ENCODE measurements at places on chromosomes 12 and 14.
A peak's percentile ranks its signal among the peaks of the same experiment; 100 is the strongest.

GRCh38 chr12:86931714-86932113 is 675.5 kb upstream of the MGAT4C start:
- no peak for DNase-seq

GRCh38 chr14:102320033-102320660 is 601 bp downstream of the ZNF839 start:
- no peak for DNase-seq

DNA sequence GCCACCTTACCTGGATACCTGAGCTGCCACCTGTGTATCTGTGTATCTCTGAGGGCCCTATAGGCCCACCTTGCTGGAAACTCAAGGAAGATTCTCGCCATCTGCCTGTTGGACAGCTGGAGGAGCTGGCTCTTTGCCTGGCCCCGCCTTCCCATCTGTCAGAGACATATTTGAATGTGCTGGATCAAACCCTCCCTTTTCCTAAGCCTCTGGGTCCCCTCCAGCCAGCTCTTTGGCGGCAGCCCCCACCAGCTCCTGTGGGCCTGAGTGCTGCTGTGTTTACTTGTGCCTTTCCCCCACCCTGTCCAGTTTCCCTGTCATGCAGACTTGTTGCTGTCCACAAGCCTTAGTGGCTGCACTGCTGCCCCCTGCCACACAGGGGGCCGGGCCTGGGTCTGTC is 55.9 kb upstream of the SRSF5 start:
- no peak for DNase-seq

- DNase-seq = no peak
These were observed 185.3 kb downstream of the MED13L start for GRCh38 chr12:116092162-116092561.

- no peak for DNase-seq
These were observed 128.6 kb downstream of the ZFP36L1 start for GRCh38 chr14:68664225-68664681.

GRCh38 chr12:33575346-33575745 is 135.7 kb upstream of the SYT10 start:
- DNase-seq = peak; percentile 25

GRCh38 chr12:103334466-103334865 is 161.3 kb downstream of the C12orf42 start:
- no peak for DNase-seq

DNA sequence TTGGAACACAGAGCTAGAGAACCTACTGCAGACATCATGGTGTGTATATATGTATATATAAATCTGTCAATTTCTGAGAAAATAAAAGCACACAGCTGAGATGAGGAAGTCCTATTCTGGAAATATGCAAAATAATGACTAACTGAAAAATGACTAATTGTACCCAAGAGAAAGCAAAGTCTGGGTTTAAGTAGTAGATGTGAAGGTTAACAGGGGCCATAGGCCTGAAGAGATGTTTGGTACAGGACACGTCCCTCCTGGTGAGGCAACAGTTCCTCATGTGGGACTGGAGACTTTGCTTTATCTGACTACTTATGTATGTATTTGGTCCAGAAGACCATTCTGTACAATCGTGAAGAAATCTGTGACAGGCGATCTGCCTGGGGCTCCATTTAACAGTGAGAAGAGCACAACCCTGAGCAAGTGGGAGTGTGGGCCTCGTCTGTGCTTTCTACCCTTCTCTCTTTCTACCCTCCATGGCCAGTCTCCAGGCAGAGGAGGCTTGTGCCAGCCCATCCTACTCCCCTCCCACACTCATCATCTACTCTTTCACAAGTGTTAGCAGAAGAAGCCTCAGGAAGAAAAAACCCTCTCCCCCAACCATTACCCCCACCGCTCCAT is 67.5 kb downstream of the SLC41A2 start:
- DNase-seq = no peak

DNA sequence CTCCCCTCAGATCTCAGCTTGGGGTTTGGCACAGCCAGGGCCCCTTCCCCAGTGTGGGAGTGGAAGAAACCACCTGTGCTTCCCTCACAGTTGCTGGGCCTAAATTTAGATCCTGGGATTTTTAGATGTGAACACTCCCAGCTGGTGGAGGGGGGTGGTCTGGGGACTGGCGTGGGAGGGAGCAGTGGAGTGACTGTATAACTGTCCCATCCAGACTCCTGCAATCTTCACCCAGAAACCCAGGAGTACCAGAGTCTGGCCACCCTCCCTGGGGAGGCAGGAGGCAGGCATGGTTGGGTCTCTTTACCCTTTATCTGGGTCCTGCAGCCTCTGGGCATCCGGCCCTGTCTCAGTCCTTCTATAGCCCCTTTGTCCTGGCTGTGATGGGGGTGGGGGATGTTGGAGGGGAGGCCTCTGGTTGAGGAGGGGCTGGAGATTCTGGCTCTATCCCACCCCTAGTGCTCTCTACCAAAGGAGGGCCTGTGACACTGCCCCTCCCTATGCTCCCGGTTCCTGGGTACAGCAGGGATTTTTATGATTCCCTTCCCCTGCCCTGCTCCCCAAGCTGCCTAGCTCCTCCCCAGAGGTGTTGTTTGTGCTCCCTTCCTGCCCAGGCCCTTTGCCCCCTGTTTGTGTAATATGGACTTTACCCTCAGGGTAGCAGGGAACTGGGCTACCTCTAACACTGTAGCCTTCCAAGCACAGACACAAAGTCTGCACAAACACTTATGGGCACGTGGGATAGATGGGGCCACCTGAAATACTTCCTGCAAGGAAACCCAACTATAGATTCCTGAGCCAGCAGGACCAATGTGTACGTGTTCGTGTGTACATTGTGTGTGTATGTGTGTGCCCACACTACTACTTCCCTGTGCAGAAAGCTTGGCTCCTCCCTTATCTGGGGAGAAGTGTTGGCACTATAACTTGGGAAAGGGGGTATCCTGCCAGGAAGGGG is 1.7 kb downstream of the ERBB3 start:
- no peak for DNase-seq

- DNase-seq = no peak
These were observed 251.5 kb upstream of the USP15 start for GRCh38 chr12:62008703-62009102.

DNA sequence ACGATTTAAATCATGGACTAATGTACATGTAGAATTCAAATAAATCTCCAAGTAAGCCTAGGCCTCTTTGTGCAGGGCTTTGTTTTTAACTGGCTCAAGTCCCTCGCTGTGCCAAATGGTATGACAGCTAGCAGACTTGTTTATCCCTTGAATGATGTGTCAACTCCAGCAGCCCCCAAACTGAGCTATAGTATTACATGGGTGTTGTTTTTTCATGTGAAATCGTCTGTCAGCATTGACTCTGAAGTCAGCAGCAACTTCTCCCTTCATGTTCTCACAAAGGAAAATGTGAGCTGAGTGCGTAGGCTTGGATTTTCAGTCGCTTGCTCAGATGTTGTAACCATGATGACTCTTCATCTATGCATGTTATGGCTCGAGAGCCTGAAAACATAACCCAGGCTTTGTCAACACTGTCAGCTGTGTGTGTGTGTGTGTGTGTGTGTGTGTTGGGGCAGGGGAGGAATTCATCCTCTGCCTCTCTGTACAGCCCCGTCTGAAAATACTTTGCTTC is 73.3 kb downstream of the PTHLH start:
- DNase-seq = no peak

DNA sequence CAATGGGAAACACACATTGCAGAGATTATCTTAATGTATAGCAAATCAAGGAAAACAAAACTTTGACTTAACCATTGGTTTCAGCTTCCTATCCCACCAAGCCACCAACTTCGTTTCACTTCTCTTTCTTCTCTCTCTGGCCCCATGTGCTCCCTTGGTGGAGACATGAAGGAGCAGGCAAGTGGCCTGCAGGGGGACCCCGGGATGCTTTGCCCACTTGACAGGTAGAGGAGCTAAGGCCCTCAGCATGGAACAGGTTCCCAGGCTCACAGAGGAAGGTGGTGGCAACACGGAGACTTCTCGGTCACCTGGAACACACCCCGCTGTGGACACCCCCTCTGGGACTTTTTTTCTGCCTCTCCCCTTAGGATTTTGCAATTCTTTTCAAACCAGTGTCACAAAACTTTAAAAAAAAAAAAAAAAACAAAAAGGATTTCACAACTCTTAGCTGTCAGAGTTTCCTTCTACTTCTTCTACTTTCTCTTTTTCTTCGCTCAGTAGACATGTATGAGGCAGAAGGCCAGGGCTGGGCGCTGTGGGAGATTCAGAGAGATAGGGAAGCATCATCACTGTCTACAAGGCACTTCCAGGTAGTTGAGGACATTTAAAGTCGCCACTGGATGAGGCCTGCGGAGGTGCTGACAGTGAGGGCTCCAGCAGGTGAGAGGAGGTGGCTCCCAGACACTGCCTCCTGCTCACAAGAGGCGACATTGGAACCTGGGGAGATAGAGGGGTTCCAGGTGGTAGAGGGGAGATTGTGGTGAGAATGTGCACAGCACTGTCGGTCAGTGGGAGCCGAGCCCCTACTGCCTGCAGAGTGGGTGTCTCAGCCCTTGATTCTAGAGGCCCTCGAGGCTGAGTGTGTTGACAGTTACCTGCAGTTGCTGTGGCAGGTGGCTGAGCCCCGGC is 119.6 kb downstream of the GCH1 start:
- DNase-seq = peak; percentile 64

DNA sequence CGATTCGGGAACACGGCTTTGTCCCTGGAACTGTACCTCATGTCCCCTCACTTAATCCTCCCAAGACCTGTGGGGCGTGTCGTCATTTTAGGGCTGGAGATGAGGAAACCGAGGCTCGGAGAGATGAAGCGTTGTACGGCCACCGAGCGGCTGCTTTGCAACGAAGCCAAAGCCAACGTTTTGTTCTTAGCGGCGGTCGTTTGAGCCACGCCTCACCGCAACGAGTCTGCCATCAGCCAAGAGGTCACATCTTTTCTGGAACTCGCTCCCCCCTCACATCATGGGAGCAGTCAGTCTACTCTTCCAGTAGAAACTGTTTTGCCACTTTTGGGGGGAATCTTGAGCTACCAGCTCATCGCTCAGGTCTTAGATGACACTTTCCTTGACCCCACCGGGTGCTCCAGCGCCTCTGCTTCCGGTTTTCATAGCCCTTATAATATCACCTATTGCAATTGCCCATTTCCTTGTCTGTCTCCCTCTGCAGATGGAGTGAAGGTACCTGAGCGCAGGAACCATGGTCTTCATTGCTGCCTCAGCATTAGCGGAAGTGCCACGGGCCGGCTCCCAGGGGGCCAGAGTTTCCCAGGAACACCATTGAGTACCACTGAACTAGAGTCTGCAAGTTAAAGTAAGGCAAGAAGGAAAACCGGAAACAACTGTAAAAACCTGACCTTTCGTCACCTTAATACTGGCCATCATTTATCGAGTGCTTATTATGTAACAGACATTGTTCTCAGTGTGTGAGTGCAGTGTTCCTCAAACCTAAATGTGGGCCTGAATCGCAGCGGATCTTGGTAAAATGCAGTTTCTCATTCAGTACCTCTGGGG is 19.6 kb downstream of the NINJ2 start:
- DNase-seq = peak; percentile 48

GRCh38 chr12:117743761-117744160 is 225.0 kb downstream of the KSR2 start:
- no peak for DNase-seq

DNA sequence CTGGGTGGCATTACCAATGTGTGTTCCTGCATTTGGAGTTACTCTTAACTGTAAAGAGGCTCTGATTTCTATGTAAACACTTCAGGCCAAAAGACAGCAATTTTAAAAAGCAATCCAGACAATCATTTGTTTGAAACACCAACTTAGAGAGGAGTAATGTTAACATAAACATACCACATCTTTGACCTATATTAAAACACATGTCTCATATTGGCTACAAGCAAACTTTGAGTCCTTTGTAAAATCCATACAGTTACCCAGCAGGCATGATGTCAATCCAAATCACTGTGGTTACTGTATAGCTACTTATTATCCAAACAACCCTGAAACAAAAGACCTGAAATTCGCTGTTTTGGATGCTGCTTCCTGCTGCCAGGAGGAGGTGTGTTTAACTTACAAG is 7.5 kb upstream of the G2E3 start:
- DNase-seq = no peak

- no peak for DNase-seq
These were observed 36.3 kb downstream of the ACSS3 start for GRCh38 chr12:81114226-81114625.

DNA sequence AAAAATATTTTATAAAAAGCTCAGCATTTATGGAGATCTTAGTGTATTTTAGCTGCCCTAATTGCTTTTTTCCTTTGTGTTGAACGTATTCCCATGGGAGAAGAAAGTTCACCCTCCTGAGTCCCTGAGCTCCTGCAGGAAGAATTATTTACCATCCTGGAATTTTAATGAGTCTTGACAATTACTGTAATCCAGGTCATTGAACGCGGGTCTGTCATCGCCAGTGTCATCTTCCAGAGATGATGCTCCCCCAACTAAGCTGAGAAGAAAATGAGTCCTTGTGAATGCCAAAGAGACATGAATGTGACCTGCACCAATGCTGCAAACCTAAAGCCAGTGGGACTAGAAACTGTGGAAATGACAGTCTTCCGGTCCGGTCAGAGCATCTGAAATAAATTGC is 129.5 kb downstream of the FBXL14 start:
- no peak for DNase-seq

GRCh38 chr12:123741937-123742572 is 20.0 kb upstream of the DNAH10 start:
- DNase-seq = no peak

- no peak for DNase-seq
These were observed 523.4 kb downstream of the FSCB start for GRCh38 chr14:43983721-43984120.

GRCh38 chr12:11652351-11653040 is 3.0 kb downstream of the ETV6 start:
- peak; percentile 64 for DNase-seq

- DNase-seq = no peak
These were observed 5.1 kb downstream of the EVL start for GRCh38 chr14:100070310-100070709.

GRCh38 chr14:24070285-24071143 is 848 bp upstream of the CPNE6 start:
- no peak for DNase-seq

GRCh38 chr12:47534695-47535094 is 171.1 kb downstream of the RPAP3 start:
- no peak for DNase-seq

DNA sequence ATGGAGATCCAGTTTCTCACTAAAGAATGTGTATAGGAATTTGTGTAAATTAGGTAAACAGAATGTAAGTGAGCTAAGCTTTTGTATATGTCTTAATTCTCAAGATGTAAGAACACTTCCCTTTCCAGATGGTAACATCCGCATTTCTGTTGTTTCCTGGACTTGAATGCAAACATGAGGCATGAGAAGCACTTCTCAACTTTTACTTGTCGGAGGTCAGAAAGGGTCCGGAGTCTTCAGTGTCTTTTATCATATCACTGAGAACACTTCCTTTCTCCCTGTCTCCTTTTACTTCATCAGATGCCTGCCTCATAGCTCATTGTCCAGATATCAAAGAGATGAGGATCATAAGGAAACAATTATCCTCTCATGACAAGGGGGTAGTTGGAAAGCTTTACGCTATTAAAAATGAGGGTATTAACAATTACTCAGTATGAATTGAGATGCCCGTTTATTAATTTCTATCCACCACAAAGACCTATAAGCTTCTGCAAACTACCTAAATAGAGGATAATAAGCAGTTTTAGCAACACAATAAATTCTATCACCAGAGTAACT is 214.1 kb upstream of the FLRT2 start:
- no peak for DNase-seq

GRCh38 chr12:78645956-78646355 is 218.6 kb upstream of the SYT1 start:
- no peak for DNase-seq
